Stimulated activated CD8-positive, alpha-beta memory T cell treated with anti-CD3 and anti-CD28 coated beads, Interleukin-15, amount 100 ng/mL, for 4 hours (primary cell): ENCODE measurements at places on chromosomes 1 and 21.

DNA sequence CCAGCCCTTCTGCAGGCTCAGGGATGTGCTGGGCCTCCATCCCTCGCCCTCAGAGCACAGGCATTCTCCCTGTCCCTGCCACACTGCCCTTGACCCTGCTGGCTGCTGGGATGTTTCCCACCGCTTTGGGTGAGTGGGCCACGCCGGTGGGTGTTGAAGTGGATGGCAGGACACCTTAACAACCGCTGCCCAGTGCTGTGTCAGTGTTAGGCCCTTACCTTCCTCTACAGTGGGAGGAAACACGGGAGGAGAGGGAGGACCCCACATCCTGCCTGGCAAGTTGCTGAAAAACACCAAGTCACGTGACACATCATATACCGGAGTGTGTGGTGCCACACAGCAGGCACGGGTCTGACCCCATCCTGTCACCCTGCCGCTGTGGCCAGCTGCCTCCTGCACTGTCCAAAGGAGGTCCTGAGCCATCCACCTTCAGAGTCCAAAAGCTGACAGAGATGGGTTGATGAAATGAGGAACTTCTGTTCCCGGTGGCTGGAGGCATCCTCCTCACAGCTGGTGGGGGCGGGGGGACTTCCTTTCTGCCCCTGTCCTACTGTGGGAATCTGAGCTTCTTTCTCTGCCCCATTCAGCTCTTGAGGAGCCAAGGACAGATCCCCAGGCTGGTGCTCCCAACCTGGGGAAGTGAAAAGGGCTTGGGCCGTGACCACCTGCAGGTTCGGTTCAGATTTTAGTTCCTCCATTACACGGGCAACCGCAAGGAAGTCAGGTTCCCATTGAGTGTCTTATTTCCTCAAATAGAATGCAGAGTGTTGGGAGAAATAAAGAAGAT lies 3.2 kb upstream of the THEMIS2 start:
- DNase-seq = peak; percentile 44

GRCh38 chr1:94050254-94050653 lies 70.7 kb downstream of the ABCA4 start:
- no peak for DNase-seq

DNA sequence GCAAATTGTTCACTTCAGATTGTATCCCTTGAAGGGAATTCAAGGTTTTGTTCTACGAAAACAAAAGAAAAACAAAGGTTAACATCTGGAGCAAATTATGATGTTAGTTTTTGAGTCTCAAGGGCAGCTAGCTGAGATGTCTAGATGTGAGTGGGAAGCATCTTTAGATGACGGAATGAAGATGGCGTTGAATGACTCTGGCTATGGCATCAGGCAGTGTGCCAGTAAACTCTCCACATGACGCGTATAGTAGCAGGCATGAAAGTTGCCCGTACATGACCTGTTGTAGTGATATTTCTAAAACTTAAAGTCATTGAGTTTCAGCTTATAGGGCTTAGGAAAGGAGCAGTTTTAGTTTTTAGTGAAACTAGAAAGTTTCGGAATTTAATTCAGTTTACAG lies 12.3 kb upstream of the SDC3 start:
- no peak for DNase-seq

DNA sequence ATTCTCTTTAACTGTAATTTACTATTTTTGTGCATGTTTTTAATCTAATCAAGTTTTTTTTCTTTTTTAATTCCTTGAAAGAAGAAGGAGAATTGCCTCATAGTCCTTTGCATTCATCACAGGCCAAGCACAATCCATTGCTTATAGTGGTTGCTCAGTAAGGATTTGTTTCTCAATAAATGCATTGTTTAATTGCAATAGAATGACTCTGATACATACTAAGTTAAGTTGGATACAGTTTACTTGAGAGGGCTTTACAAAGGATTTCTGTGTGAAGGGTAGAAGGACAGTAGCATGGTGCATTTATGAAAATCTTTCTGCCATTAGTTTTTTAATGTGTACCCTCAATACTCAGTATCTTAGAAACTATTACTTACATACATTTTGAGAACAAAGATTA lies 186.2 kb downstream of the LRRIQ3 start:
- no peak for DNase-seq

GRCh38 chr1:26951821-26952497 lies 8.3 kb downstream of the KDF1 start:
- DNase-seq = no peak

DNA sequence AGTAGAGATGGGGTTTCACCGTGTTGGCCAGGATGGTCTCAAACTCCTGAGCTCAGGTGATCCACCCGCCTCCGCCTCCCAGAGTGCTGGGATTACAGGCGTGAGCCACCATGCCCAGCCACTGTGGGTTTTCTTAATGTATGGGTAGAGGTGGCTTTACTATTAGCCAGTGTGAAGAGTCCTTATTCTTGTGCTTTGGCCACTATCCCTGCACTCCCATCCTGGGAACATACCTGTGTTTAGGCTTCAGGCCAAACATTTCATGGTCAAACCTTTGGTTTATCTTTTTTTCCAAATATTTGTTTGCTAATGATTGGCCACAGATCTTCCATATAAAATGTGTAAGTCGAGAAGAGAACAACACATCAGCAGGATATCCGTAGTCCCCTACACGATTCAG lies 16.5 kb downstream of the FMO5 start:
- no peak for DNase-seq

DNA sequence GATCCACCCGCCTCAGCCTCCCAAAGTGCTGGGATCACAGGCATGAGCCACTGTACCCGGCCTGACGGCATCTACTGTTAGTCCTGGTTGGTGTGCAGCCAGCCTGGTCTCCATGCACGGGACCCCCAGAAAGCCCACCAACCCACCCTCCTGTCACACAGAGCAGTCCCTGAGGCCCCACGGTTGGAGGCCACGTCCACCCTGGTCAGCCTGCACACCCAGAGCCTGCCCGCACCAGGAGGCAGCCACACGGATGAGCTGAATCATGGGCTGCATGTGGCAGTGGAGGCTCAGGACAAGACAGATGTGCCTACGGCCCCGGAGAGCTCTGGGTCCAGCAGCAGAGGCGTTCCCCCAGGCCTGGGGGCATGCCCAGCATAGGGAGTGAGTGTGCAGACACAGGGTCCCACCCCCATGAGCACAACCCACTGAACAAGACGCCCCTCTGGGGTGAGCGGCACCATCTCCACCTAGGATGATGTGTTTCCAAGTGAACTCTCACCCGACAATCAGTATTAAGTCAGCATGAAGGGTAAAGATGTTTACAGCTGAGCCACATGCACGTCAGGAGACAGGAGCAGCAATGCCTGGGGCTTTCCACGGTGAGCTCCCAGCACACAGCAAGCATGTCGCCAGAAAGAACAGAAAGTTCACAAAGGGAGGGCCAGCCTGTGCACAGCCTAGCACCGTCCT lies 102.1 kb downstream of the WDR4 start:
- DNase-seq = no peak

GRCh38 chr1:174428033-174428432 lies 19.7 kb upstream of the GPR52 start:
- no peak for DNase-seq

- DNase-seq = no peak
These were observed 154.4 kb downstream of the HHAT start for GRCh38 chr1:210482945-210483617.

- no peak for DNase-seq
These were observed 26.6 kb downstream of the IL23R start for GRCh38 chr1:67192902-67193301.

- no peak for DNase-seq
These were observed 189.5 kb downstream of the RASAL2 start for GRCh38 chr1:178283409-178283808.

GRCh38 chr1:183877053-183877720 lies 72.3 kb downstream of the RGL1 start:
- no peak for DNase-seq

GRCh38 chr21:39144191-39144590 lies 39.1 kb downstream of the PSMG1 start:
- DNase-seq = no peak

GRCh38 chr1:59367301-59368007 lies 70.6 kb downstream of the FGGY start:
- DNase-seq = no peak

- no peak for DNase-seq
These were observed 46.8 kb upstream of the RUNX1 start for GRCh38 chr21:35095859-35096291.

DNA sequence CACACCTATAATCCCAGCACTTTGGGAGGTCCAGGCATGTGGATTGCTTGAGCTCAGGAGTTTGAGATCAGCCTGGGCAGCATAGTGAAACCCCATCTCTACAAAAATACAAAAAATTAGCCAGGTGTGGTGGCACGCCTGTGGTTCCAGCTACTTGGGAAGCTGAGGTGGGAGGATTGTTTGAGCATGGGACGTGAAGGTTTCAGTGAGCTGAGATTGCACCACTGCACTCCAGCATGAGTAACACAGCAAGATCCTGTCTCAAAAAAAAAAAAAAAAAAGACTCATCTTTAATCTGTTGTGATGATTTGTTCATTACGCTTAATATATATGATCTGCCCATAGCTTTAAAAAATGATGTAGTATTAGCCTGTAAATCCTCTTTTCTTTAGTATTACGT lies 44.0 kb downstream of the OR10J1 start:
- no peak for DNase-seq

GRCh38 chr1:117826540-117827078 lies 102.8 kb downstream of the GDAP2 start:
- DNase-seq = no peak

DNA sequence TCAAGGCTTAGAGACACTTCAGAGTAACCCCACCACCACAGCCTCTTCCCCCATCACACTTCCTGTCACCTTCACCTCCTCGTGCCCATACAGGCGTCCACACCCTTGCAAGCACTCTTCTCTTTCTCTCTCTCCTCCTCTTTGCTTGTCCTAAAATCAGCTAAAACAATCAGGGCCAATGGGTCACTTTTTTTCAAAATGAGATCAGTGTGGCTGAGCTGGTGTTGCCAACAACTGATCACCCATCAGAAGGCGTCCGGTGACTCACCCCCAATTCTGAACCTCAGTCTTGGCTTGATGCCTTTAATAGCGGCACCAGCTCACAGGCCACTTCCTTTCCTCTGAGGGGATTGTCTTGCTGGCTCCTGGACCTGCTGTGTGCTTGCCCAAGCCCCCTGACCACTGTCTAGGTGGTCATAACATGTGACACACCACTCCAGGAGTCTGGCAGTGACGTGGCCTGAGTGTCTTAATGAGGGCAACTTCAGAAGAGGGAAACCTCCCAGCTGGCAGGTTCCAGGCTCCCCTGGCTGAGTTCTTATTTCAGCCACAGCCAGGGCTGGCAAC lies 1.6 kb downstream of the DRAXIN start:
- DNase-seq = peak; percentile 27

DNA sequence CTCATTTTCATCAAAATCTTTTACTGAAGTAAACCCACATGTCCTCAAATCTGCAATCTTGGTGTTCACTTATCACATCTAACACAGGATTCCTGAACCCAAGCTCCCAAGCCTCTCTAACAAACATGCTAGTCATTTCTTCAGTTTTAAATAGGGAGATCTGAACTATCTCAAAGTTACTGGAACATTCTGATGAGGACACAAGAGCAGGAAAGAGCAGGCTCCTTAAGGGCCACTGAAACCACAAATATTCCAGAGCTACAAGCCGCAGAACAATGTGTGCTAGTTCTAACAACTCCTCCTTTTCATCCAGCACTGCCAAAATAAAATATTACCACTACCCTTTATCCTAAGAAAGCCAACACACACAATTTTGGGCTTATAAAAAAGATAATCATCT lies 38.9 kb downstream of the WARS2 start:
- DNase-seq = no peak

- no peak for DNase-seq
These were observed 222.8 kb downstream of the TPR start for GRCh38 chr1:186152227-186152619.

DNA sequence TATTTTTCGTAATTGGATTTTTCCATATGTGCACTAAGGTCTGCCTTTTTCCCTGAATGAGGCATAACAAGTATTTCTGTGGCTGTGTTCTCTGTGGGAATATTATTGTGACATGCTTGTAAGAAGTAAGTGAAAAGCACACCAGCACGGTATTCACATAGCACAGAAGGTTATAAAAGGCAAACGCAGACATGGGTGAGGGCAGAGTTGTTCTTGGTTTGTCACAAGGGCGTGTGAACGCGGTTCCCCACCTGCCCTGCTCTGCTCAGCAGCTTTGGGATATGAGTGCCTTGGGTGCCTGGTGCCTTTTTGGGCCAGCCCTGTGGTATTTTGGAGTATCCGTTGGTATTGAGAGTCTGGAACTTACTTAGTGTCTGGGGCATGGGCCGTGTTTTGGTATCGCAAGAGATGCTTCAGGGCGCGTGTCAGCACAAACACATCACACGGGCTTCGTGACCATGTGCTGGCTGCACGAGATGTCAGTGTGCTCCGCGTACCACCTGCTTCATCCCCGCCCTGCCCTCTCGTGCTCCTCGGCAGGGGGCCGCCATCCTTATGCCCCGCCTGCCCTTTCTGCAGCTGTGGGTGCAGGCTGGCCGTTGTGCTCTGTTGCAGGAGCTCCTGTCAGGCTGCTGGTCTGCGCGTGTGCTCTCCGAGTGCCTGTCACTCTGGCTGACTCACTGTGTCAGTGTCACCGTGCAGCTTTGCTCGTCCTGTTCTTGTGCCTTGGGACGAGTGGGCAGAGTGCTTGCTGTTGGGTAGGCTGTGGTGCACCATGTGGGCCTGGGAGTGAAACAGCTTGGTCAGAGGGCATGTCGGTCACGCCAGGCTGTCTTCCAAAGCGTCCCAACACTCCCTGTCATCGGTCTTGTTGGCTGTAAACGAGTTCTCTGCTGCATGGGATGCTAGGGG lies 15.0 kb downstream of the SKI start:
- no peak for DNase-seq

DNA sequence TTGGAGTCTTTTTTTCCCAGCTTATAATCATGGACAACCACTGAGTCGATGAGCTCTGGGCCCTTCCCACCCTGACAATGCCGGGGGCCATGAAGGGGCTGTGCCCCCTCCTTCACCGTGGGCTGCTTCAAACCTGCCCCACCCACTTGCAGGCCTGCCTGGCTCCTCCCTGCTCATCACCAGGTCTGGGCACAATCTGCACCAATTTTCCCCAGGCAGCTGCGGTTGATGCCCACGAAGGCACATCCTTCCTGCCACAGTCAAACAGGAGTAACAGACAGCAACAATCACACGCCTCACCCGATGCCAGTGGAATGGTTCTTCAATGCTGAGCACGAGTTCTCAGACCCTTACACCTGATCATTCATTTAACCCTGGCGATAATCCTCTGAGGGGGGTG lies 18.9 kb downstream of the PGLYRP3 start:
- DNase-seq = no peak

GRCh38 chr1:90726986-90727480 lies 9.9 kb upstream of the BARHL2 start:
- DNase-seq = no peak
